Esophagus squamous epithelium (tissue), 5 donors: ENCODE measurements at places on chromosomes 5 and 9.

DNA sequence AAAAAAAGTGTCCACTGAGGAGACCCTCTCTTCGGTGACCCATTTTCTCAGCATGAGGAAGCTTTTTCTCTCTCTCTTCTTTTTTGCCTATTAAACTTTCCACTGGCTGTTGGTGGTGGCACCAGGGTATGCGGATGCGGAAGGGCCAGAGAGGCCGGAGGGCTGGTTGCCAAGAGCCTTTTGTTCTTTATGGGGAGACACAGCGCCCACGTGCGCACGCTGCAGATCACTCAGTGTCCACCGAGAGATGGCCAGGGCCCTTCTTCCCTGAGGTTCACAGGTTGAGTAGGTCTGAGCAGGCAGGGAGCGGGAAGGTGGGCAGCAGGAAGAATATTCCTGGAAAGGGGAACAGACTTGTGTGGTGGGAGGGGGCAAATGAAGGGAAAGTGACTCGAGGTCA is 69.1 kb downstream of the STK10 start:
- DNase-seq, result no peak

- no peak for DNase-seq
These were observed 34.3 kb downstream of the PARP8 start for GRCh38 chr5:50700706-50701105.

DNA sequence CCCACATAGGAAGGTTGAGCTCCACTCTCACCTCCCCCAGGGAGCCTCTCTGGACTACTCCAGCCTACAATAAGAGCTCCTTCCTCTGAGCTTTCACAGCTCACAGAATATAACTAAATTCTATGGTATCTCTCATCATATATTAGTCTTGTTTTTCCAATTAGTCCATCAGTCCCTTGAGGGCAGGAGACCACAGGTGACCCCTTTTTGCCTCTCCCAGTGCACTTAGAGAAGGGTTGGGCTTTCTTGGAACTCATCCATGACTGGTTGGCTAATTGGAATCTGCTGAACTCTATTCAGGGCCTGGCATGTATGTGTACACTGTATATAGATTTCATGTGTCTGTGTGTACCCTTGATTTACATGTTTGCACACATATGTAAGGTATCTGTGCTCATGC is 50.4 kb upstream of the ARAP3 start:
- no peak for DNase-seq

DNA sequence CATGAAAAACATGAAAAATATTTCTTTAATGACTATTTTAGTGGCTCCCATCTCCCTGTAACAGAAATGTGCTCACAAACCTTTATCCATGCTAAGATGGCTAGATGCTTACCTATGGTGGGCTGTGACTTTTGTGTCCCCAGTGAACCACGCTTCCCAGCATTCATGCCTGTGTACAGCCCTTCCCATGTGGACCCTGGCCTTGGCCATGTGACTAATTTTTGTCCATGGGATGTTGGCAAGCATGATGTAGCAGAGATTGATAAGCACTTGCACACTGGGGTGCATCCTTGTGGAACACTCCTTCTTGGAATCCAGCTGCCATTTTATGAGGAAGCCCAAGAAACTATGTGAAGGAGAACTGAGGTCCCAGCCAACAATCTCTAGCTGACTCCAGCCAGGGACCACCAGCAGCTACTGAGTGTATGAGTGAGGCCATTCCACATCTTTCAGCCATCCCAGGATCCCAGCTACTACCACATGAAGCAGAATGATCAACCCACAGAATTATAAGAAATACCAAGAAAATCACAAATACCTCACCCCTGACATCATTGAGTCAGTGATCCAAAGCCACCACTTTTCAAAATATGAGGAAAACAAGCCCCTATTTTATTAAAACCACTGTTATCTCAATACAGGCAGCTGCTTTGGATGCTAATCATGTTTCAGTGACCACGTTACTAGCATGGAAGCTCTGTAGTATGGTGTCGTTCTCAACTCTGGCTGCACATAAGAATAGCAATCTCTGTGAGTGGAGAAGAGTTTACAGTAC is 16.1 kb upstream of the RAI14 start:
- DNase-seq, result no peak

DNA sequence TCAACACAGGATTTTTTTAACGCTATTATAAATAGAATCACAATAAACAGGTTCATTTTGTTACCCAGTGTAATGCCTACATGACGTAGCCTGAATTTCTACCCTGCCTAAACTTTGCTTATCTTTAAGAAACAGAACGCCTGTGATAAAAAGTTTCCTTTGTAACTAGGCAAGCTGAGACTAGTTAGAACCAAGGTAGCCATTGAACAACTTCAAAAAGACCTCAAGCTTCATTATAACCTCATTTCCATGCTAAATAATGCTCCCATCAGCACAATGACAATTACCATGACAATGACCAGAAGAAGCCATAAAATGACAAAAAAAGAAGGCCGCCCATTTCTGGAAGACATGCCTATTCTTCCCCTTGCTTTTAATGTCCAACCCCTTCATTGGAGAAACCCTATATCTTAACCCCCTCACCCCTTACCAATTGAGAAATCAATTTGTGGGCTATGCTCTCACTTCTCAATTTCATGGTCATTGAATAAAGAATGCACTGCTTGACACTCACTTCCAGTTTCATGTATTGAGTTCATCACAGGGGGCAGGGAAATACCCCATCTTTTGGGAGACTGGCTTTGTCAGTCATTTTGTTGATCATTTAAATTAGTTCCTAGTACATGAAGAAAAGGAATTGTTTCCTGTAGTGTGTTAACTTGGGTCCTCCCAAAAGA is 276.8 kb downstream of the MCTP1 start:
- no peak for DNase-seq

GRCh38 chr5:66967102-66967501 is 229.5 kb downstream of the CD180 start:
- DNase-seq, result no peak

GRCh38 chr5:106171708-106172107 is 1499.0 kb downstream of the EFNA5 start:
- DNase-seq, result no peak
